ENCODE measurements at places on chromosomes 2 and 18.

DNA sequence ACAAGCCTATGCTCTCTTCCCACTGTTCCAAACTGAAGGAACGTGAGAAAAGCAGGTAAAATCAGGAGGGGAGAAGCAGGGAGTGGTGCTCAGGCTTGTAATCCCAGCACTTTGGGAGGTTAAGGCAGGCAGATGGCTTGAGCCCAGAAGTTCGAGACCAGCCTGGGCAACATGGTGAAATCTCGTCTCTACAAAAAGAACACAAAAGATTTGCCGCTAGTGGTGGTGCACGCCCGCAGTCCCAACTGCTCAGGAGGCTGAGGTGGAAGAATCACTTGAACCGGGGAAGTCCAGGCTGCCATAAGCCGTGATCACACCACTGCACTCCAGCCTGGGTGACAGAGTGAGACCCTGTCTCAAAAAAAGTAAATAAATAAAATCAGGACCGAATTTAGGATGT, 1.3 kb upstream of the TMSB10 start:
- DNase-seq, result no peak

DNA sequence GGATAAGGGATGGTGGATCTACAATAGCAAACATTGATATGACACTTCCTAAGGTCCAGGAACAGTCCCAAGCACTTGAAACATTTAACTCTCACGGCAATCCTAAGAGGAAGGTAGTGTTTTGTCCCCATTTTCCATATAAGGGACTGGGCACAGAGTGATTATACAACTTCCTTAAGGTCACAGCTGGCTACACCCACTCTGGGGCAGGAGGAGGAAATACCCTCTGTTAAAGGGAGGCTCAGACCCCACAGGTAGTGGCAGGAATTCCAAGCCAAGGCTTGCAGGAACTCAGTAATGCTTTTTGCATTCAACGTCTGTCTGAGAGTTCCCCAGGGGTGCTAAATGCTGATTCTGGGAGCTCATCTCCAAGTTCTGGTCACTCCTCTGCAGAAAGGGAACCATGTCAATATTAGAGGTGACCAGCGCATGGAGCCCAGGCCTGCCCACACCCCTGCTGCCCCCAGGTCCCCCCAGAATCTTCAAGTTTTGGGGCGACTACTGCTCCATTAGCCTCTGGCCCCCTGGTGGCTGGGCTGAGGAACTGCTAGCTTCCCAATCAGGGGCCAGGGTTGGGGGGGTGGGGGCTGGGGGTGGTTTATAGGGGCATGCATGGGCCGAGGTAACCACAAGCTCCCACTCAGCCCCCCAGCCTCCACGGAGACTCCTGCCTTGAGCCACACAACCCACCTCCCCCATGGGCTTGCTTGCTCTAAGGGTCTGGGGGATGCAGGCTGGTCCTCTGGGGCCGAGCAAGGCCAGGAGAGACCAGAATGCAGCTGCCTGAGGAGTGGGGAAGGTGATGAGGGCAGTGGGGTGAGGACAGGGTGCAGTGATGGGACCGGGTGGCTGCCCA, 11.1 kb downstream of the OBSL1 start:
- DNase-seq, result no peak

- no peak for DNase-seq
These were observed 805.2 kb downstream of the SLC4A3 start for GRCh38 chr2:220432645-220433044.

DNA sequence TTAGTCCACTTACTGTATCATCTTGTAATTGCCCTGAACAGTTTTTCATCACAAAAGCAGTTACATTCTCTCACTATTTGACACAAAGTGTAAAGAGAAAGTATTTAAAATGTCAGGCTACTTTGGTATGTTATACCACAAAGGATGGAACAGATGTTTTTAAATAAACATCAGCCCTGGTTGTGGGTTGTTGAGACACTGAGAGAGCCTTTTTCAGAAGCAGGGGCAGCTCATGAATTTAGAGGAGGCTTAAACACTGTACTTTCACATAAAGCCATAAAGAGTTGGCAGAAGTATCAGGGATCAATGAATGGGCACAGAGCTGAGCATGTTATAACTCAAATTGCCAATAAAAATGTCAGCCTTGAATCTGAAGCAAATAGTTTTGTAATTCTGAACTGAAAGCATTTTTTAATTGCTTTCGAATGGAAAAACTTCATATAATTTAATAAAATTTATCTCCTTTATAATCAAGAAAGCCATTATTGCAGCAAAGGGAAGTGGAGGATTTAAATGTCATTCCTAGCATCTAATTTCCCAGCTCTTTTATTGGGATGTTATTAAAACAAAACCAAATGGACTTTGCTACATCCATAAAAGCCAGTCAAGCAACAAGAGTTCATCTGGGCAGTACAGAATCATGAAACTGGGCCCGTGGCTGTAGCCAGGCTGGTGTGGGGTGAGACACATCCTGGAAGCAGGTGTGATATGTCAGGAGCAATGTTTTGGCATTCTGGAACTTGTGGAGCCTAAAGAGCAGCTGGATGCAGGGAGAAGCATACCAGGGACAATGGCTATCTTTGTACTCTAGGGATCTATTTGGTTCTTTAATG, 95.1 kb upstream of the NT5C1B start:
- DNase-seq, result no peak

GRCh38 chr2:16494836-16495508, 170.7 kb downstream of the CYRIA start:
- no peak for DNase-seq
